ENCODE measurements at places on chromosomes 1 and 21.
A peak's percentile ranks its signal among the peaks of the same experiment; 100 is the strongest.

- DNase-seq = no peak
Observed at GRCh38 chr1:71583756-71584155, 502.9 kb upstream of the ZRANB2 start.

DNA sequence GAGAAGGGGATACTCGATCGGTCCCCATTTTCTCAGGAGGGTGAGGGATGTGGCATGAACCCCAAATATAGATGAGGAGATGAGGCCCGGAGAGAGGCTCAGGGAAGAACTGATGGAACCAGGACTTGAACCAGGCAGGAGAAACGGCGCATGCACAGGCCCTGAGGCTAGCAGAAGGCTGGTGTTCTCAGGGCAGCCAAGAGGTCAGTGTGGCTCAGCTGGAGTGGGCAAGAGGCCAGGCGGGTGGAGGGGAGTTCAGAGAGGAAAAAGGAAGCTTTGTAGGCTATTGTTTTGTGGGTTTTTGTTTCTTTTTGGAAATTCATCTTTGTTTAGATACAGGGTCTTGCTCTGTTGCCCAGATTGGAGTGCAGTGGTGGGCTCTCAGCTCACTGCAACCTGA, 122.0 kb downstream of the LACTBL1 start:
- no peak for DNase-seq

GRCh38 chr1:32890516-32891240, 4.4 kb downstream of the HPCA start:
- no peak for DNase-seq

GRCh38 chr1:10789047-10789791, 7.2 kb downstream of the CASZ1 start:
- DNase-seq = no peak

GRCh38 chr1:204102739-204103430, 30.0 kb downstream of the SOX13 start:
- no peak for DNase-seq

GRCh38 chr1:109252893-109253802, 3.8 kb downstream of the CELSR2 start:
- DNase-seq = no peak

GRCh38 chr1:225851805-225852204, 30.4 kb downstream of the TMEM63A start:
- no peak for DNase-seq

DNA sequence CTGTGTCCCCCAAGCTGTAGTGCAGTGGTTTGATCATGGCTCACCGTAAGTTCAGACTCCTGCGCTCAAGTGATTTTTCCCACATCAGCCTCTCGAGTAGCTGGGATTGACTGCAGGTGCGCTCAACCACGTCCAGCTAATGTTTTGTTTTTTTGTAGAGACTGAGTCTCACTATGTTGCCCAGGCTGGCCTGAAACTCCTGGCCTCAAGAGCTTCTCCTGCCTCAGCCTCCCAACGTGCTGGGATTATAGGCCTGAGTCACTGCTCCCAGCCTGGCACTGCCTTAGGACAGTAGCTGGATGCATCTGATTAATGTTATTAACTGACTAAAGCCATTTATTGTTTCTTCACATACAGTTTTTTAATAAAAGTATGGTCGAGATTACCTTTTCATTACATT, 40.2 kb downstream of the RNF11 start:
- DNase-seq = no peak

- peak; percentile 72 for DNase-seq
Observed at GRCh38 chr21:42056468-42056867, 14.6 kb upstream of the UMODL1 start.

DNA sequence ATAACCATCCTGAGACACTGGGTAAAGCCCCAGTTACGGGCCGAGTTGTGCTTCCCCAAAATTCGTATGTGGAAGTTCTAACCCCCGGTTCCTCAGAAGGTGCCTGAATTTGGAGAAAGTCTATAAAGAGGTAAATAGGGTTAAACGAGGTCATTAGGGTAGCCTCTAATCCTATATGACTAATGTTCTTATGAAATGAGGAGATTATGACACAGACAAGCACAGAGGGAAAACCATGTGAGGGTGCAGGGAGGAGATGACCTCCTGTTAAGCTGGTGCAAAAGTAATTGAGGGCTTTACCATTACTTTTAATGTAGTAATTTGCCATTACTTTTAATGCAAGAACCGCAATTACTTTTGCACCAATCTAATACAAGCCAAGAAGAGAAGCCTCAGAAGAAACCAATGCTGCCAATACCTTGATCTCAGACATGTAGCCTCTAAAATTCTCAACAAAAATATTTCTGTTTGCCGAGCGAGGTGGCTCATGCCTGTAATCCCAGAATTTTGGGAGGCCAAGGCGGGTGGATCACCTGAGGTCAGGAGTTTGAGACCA, 260.8 kb downstream of the GPATCH2 start:
- no peak for DNase-seq

- no peak for DNase-seq
Observed at GRCh38 chr1:220882061-220882891, 3.0 kb downstream of the HLX start.

GRCh38 chr1:109832945-109833344, 69.2 kb upstream of the EPS8L3 start:
- no peak for DNase-seq

DNA sequence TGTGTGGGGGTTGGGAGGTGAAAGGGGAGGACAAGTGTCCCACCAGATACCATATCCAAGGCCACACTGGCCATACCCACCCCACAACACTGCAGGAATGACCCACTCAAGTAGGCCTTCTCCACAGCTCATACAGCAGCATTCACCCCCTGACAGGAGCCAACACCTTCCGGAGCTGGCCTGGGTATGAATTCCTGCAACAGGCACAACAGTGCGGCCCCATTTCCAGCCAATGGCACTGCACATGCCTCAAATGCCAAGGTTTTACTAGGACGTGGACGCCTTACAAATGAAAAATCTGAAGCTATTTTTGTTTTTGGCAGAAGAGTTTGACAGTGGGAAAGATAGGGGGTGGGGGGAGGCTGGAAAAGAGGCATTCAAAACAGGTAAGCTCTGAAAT, 2.0 kb downstream of the KCND3 start:
- no peak for DNase-seq

DNA sequence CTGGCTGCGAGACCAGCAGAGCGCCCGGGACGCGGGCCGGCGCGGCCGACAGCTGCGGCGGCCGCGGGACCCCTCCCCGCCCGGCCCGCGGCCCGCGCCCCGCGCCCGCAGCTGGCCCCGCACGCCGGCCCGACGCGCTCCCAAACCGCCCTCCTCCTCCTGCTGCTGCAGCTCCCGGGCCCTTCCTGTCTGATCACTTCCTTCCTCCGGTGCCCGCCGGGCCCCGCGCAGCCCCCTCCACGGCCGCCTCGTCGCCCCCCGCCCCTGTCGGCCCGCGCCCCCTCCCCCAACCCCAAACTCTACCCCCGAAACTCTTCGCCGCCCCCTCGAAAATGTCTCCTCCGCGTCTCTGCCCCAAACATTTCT, 594 bp downstream of the LUZP1 start:
- DNase-seq = peak; percentile 40

- DNase-seq = no peak
Observed at GRCh38 chr1:77552626-77553025, 129.8 kb downstream of the ZZZ3 start.

DNA sequence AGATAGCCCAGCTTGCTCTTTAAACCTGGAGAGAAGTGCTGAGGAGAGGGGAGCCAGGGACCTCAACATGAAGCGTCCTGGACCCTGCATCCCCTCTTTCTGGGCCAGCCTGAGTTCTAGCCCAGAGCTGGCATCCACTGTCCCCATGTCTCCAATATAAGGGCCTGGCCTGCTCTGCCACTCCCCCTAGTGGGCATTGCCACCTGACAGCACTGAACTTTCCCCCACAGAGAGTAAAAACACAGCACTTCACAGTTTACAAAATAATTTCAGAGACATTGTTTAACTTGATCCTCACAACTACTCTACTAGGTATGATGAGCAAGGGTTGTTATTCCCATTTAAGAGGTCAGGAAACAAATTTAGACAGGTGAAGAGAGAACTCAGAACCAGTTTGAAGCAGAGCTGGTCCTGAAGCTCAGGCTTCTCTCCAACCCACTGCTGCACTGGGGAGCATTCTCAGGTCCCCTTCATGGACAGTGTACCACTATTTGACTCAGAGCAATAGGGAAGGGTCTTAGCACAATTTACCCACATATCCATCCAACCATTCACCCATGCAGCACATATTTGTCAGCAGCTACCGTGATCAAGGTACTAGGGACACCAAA, 151.2 kb downstream of the DMRTA2 start:
- DNase-seq = peak; percentile 49

GRCh38 chr1:2342384-2343022, 48.9 kb downstream of the MORN1 start:
- no peak for DNase-seq

- DNase-seq = no peak
Observed at GRCh38 chr1:178867670-178868069, 3.2 kb downstream of the ANGPTL1 start.

DNA sequence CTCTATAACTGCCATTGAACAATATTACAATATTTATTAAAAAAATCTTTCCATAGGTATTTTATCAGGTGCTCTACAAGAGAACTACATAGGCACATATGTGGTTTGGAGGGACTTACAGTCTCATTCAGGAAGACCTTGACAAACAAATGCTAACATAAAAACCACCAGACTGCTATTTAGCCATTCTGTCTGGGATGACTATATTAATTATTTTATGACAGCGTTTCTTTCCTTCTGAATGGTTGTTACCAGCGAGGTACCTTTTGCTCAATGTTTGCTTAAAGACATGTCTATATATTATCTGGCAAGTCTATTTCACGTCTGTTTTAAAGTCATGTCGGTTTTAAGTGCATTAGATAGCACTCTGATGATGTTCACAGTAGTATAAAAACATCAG, 69.7 kb downstream of the RUNX1 start:
- DNase-seq = no peak

DNA sequence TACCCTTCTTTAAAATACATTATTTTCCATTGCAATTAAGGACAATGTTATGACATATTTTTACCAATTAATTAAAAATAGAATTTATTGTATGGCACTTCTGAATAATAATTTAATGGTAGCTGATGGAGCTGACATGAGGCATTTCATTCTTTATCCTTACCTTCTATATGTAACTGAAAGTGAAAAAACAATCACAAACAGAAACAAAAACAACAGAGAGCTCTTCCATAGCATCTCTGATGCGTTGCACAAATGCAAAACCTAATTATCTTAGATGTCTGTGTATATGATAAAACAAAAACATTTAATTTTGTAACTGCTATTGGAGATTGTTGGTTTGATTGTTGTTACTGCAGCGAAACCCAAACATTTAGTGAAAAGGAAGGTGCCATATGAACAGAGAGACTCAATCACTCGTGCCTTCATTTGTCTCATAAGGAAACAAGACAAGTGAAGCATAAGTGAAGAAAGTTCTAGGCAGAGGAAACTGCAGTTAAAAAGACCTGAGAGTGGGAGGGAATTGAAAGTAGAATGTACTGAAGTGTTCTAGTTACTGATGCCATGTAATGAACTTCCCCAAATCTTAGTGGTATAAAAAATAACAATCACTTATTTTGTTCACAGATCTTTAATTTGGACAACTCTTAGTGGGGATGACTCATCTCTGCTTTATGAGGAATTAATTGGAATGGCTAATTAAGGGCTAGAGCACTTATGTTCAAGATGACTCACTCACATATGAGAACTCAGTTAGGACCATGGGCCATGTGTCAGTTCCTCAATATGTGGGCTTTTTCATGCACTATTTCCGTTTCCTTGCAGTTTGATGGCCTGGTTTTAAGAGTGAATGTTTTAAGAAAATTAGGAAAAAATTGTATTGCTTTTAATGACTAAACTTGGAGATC, 245.0 kb upstream of the OLFM3 start:
- DNase-seq = no peak

DNA sequence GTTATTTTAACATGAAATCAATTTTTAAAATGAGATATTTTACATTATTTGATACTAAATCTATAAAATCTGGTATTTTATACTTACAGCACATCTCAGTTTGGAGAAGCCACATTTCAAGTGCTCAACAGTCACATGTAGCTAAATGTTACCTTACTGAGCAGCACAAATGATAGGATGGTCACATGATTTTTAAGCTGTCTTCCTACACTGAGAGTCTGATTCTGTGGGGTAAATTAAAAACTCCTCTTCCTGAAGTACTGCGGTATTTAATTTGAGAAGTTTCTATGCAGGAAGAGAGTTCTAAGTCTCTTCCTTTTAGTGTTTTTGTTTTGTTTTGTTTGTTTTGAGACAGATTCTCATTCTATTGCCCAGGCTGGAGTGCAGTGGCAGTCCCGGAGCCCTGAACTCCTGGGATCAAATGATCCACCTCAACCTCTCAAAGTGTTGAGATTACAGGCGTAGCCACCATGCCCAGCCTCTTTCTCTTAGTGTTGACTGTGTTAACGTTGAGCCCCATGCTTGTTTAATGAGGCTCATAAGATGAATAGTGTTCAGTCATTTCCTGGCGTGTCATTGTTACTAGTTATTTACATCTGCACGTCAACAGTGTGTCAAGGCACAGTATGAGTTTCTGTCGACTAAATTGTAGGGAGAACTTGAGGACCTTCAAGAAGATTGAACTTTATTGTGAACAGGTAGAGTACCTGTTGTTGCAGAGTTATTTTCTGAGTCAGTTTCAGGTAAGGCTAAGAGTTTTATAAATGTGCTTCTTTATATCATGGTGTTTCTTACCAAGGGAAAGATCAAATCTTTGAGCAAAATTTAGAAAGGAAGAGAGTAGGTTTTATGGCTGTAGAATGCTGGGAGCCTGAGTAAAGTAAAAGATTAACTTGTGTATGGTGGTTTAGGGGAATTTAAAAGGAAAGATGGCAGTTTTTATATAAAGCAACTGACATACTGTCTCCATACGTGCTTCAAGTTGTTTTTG, 3.3 kb downstream of the CNST start:
- peak; percentile 55 for DNase-seq

DNA sequence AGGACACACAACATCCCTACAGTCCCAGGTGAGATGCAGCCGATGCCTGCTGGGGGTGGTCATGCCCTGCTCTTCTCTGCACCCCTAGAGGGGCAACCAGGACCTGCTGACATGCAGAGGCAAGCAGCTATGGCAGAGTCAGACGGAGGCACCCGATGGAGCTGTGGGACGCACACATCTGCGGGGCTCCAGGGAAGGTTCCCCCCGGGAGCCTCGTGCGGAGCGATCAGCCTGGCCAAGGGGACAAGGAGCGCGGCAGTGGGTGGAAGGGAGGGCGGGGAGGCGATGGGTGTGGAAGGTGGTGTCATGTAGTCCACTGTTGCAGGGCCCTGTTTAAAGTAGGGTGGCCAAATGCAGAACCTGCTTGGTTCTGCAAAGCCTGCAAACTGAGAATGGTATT, 143.0 kb upstream of the AJAP1 start:
- DNase-seq = no peak

- no peak for DNase-seq
Observed at GRCh38 chr1:56561227-56562019, 17.9 kb downstream of the PLPP3 start.

All from colonic mucosa (tissue), 4 donors.